ENCODE measurements at places on chromosomes 12 and 14.
A peak's percentile ranks its signal among the peaks of the same experiment; 100 is the strongest.

DNA sequence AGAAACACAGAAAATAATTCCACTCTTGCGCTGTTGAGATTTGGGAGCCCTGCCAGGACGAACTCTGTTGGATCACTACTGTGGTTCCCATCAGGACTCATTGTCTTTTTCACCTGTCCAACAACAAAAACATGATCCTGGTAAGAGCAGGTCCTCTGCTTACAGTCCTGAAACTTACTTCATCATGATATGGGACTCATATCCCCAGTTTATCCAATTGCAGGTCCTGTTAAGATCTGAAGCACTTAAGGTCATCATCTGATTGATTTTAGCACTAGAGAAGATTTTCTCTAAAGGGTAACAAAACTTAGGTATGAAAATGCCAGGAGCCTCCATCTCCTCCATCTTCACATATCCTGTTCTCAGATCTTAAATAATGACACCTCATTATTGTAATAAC lies at the start of gene OR6S1:
OR6S1 (minus strand) TSS at position 101 of the 400 bp plus-strand sequence; CDS start at position 101, 0 bp downstream.
- DNase-seq = no peak

DNA sequence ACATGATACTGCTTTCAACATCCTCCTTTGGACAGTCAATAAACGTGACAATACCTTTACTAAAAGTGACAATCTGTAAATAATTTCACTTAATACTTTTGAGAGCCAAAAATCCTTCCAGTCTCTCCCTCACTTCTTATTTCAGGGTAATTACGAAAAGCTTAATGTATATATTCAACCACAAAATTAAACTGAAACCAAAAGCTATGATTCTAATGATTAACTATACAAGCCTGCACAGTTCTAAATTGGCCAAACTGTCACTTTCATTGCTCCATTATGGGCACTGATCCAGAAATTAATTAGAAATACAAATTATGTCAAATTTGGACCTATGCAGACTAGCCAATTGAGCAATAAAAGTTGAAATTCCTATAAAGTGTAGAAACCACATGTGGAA lies 696.5 kb upstream of the MIS18BP1 start:
- no peak for DNase-seq

GRCh38 chr14:22977684-22978486 lies 4.5 kb downstream of the AJUBA start:
- no peak for DNase-seq

DNA sequence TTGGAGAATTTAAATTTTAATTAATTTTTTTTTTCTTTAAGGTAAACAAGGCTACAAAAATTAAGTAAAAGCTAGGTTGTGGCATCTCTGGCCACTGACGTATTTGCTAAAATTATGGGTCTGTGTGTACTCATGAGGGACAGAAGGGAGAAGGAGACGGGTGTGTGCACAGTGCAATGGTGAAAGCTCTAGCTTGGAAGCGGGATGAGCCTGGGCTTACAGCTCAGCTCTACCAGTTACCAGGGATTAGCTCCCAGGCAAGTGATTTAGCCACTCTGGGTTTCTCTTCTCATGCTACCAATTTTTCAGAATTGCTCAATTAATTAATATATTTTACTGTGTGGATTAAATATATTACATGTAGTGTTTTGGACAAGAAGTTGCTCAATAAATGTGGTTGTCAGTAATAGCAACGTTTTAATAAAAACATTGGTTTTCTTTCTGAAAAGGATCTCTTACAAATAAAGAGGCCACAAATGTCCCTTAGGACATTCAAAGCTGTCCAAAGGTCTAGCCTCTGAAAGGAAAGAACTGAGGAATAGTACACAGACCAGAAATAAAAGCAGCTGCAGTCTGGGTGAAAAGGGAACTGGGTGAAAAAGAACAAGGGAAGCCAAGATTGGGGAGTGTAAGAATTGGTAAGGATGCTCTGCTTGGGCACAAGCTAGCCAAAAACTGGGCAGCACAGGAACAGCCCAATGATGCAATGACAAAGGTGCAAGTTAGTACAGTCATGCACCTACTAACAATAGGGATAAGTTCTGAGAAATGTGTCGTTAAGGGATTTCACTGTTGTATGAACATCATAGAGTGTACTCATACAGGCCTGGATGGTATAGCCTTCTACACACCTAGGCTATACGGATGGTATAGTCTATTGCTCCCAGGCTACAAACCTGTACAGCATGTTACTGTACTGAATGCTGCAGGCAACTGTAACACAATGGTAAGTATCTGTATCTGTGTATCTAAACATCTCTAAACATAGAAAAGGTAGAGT lies 61.7 kb downstream of the FERMT2 start:
- no peak for DNase-seq

DNA sequence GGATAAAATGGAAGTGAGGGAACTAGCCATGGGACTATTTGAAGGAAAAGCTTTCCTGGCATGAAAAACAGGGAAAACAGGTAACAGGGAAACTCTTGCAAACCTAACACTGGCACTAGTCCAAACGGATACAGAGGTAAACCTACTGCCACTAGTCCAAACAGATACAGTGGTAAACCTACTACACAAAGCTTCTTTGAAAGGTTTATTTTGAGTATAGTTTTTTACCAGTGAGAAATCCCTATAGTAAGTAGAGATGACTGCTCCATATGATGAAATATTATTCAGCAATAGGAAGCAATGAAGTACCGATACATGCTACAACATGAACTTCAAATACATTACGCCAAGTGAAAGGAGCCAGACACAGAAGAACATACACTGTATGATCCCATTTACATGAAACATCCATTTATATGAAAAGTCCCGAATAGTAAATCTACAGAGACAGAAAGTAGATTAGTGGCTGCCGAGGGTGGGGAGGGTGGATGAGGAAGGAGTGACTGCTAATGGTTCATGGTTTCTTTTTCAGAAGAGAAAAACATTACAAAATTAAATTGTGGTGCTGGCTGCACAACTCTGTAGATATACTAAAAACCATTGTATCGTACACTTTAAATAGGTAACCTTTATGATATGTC lies 25.5 kb downstream of the SPTLC2 start:
- no peak for DNase-seq

GRCh38 chr12:104073699-104074098 lies 9.4 kb downstream of the HCFC2 start:
- no peak for DNase-seq

DNA sequence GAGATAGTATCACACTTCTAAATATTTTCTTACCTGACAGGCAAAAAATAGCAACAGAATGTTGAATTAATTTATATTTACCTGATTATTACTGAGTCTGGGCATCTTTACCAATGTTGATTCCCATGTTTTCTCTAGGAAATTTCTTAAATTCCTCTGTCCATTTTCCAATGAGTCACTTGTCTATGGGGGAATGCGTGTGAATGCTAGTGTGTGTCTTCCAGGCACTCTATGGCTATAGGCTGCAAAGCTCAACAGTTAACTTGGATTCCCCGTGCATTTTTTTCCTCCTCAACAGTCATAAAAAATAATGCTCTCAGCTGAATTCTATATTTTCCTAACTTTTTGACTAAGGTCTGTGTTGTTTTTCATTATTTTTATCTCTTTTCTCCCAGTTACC lies 1385.8 kb upstream of the FLRT2 start:
- no peak for DNase-seq

GRCh38 chr12:109951136-109951535 lies 45.0 kb downstream of the GIT2 start:
- DNase-seq = peak; percentile 78

GRCh38 chr12:125583071-125583470 lies 517.8 kb downstream of the AACS start:
- no peak for DNase-seq

DNA sequence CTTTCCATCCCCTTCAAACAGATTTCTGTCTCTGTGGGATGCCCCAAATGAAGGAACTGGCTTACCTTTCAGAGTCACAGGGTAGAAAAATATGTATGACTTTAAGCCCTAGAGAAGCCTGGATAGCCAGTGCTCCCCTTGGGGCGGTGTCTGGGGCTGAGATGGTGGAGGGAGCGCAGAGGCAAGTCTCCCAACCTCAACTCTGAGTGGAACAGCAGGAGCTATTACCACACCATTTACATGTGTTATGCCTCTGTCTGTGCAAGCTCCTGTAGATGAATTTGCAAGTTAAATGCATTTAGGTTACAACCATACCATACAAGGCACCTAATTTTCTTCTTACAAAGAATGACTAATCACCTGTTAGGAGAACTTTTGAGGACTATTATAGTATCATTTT lies 50.4 kb upstream of the CLMN start:
- DNase-seq = no peak

GRCh38 chr12:132209619-132210222 lies 65.5 kb downstream of the NOC4L start:
- no peak for DNase-seq

- DNase-seq = no peak
Measured at GRCh38 chr12:10567813-10568212, 45.6 kb downstream of the MAGOHB start.

GRCh38 chr12:117792471-117792870 lies 176.3 kb downstream of the KSR2 start:
- DNase-seq = no peak

GRCh38 chr12:75913502-75914351 lies 117.8 kb downstream of the PHLDA1 start:
- no peak for DNase-seq

GRCh38 chr14:50347521-50347920 lies 35.4 kb downstream of the DMAC2L start:
- no peak for DNase-seq

DNA sequence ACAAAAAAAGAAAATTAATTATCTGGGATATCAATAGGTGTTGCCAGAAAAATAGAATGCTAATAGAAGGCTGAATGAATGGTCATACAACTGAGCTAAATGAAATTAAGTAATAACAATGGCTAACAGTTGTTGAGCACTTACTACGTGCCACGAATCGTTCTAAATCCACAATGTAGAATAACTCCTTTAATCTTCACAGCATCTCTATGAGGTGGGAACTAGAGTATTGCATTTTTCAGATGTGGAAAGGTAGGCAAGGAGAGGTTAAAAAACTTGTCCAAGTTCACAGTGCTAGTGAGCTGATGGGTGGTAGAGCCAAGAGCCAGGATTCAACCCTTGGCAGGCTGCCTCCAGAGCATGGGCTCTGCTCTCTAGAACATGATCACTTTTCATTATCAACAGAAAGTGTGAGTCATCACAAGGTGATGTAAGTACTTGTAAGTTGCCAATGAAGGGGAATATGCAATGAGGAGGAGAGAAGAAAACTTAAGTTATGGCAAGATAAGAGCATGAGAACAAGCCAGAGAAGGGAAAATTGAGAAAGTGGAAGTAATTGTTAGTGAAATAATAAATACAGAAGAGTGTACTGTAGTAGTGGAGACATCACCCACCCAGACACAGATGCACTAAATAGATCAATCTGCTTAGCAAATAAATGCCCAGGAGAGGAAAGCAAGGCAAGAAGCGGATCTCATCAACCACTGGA lies 122.1 kb downstream of the PRKD1 start:
- DNase-seq = peak; percentile 86

GRCh38 chr12:2266666-2267620 lies 214.2 kb downstream of the CACNA1C start:
- DNase-seq = no peak

DNA sequence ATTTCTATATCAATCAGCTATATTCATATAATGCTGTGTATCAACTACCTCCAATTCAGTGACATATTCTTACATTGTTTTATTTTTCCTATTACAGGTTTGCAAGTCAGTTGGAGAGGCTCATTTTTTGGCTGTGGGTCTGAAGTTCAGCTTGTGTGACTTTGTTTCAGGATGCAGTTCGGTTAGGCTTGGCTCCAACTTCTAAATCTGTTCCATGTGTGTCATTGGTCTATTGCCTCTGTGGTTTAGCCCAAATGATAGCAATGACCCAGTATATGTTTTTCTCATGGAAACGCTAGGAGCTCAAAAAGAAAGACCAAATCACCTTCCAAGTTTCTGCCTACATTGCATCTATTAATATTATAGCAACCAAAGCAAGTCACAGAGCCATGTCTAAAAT lies 848.6 kb upstream of the LRFN5 start:
- no peak for DNase-seq

DNA sequence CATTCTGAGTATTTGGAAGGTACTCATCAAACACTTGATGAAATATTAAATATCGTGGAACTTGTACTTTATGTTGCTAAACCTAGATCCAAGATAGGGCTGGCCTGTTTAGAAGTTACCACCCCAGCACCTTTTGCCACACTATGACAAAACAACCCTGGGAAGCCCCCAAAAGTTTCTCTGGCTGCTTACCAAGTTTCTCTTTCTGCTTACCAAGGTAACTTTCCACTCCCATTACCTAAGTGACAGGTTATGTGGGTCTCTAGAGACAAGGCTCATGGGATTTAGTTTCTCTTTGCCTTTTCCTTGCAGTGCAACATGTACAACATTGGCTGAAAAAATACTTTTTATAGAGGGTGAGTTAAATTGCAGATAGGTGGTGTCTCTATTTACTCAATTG lies 28.9 kb upstream of the PPM1A start:
- no peak for DNase-seq

- DNase-seq = no peak
Measured at GRCh38 chr14:31955936-31956579, 121.0 kb upstream of the ARHGAP5 start.

GRCh38 chr14:76710056-76711010 lies 50.9 kb upstream of the VASH1 start:
- peak; percentile 10 for DNase-seq

GRCh38 chr12:70962226-70962794 lies 41.8 kb upstream of the PTPRR start:
- no peak for DNase-seq

DNA sequence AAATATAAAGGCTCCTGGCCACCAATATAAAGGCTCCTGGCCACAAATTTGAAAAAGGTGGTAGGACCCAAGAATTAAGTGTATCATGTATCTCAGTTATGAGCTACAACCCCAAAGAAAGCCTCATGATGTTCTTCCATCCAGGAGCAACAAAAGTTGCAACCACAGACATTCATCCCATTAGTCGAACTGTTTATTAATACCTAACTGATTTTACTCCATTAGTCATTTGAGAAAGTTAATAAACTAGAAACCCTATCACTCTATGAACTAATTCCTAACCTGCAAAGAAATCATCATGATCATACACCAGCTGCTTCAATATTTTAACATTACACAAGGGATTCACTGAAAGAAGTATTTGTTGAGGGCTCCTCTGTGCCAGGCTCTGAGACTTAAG lies 253.2 kb upstream of the GRIP1 start:
- DNase-seq = no peak

DNA sequence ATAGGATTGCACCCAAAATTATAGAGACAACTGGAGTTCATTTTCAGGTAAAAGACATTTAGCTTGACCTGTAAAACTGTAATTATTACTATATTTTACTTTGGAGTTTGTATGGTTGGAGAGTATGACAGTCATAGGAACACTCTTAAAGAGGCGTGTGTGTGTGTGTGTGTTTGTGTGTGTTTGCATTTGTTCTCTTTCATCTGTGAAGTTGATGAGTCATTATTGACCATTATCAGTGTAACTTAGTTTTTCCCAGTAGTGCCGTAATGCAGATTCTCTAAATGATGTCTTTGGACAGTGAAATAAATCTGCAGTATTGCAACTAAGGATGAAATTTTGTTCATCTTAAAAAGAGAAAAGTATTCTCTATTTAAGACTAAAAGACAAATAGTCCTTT lies 13.0 kb downstream of the WASHC4 start:
- no peak for DNase-seq

GRCh38 chr12:124853781-124854636 lies 9.7 kb downstream of the SCARB1 start:
- DNase-seq = no peak

GRCh38 chr12:89225808-89226411 lies 126.4 kb downstream of the DUSP6 start:
- DNase-seq = peak; percentile 66

GRCh38 chr12:82242729-82243128 lies 115.5 kb downstream of the CCDC59 start:
- no peak for DNase-seq

- no peak for DNase-seq
Measured at GRCh38 chr14:95520346-95520745, 3.9 kb upstream of the SYNE3 start.

GRCh38 chr12:119385659-119386058 lies 51.1 kb downstream of the CCDC60 start:
- no peak for DNase-seq

Data from AG04450 (cell line).